ENCODE measurements at places on chromosomes 1 and 21.

DNA sequence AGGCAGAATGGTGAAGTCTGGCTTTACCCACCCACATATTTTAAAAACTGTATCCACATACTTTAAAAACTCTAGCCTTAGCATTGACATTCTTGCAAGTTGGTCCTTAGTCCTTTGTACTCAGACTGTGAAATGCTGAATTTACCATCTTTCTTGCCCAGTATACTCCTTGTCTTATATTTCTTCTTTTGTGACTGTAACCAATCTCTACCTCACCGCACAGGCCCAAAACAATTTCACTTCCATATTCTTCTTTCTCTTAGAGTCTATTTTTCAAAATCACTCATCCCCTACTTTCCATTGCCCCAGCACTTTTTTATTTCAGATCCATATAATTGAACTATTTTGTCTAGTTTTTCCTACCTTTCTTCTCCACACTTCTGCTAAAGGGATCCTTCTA lies 892.4 kb upstream of the B3GALT2 start:
- DNase-seq, result no peak

- DNase-seq, result no peak
Observed at GRCh38 chr1:43237121-43237520, 32.7 kb upstream of the TMEM125 start.

DNA sequence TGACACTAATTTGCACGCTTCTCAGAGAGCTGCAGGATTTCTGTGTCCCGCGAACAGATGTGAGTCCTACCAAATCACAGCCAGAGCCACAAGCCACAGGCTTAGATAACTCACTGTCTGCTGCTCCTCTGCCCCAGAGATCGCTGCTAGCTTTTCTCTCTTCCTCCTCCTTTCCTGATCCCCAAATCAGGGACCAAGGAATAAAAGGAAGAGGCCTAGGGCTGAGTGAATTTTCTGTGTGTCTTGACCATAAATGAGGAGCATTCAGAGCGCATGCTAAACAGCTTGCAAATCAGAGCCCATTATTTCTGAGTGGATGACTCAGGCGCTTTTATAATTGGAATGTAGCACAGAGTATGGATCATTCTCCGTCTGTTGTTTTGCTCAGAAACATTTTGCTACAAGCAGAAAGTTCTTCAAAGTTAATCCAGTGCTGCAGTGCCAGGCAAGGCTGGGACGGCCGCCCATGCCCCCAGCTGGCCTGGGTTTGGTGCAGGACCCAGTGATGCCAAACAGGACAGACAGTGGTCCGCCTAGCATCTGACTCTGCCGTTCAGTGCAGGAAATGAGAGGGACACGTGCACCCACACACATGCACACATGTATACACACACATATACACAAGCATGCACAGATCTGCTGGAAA lies 38.2 kb downstream of the KCNAB2 start:
- peak; percentile 3 for DNase-seq

DNA sequence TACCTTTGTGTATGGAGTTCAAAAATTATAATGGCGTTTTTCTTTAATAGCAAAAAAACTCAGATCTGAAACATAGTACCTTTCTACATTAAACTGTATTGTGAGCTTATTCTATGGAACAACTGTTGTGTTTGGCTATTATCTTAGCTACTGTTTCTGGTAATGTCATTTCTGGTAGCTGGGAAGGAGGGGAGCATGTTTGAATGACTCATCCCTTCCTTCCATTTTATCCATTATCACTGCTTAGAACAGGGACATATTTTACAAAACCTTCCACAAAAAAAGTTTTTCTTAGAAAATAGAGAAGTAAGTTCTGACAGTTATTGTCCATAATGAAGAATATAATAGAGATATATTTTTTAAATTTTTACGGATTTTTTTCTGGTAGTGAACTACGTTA lies 128.3 kb downstream of the NRDC start:
- no peak for DNase-seq

- peak; percentile 33 for DNase-seq
Observed at GRCh38 chr1:155125946-155126555, 1.6 kb upstream of the EFNA1 start.

- no peak for DNase-seq
Observed at GRCh38 chr1:26224606-26225005, 9.4 kb upstream of the CEP85 start.

DNA sequence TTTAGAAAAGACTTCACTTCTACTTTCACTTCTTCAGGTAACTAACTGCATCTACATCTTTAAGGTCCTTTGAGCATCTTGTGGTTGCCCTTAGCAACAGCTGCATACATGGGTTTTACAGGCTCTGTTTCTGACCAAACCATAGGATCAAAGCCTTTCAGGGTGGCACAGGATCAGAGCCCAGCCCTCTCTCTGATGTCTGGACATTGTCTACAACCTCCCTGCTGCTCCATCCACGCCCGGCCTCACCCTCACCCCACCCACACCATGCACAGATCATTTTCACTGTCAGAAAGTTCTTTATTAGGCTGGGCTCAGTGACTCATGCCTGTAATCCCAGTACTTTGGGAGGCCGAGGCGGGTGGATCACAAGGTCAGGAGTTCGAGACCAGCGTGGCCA lies 5.2 kb downstream of the NCF2 start:
- no peak for DNase-seq

- no peak for DNase-seq
Observed at GRCh38 chr21:17200250-17200649, 312.6 kb upstream of the CXADR start.

DNA sequence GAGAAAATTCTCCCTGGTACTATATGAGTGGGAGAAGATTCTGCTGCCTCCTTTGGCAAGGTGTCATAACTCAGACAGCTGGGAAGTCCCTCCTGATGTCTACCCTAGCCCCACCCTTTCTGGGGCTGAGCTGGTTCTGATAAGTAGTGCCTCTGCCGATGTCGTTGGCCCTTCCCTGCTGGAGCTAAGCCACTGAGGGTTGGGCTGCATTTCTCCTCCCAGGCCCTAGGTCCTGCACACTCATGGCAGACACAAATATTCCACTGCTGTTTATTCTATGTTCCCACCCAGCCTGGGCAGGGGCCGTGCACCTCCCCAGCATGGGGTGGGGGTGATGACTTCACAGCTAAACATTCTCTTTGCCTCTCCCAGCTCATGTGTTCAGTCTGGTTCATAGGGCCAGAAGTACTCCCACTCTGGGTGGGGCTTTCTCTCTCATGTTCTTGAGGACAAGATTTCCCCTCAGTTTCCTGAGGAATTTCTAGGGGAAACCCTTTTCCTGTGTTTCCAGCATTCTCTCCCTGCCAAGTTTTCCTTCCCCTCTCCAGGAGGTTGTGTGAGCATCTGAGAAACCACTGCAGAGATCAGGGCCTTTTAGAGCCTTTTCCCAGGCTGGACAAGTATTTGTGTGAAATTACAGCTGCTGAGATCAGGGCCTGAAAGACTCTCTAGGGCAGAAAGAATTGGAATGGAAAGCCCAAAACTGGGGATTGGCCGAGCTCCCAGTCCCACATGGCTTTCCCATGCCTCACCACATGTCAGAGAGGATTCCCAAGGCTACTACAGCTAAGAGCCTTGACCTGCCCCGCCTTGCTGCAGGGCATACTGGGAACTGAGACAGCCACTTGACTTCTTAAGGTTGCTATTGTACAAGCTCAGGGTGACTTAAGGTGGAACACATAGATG lies 66.2 kb downstream of the ATP2B4 start:
- DNase-seq, result peak; percentile 97

DNA sequence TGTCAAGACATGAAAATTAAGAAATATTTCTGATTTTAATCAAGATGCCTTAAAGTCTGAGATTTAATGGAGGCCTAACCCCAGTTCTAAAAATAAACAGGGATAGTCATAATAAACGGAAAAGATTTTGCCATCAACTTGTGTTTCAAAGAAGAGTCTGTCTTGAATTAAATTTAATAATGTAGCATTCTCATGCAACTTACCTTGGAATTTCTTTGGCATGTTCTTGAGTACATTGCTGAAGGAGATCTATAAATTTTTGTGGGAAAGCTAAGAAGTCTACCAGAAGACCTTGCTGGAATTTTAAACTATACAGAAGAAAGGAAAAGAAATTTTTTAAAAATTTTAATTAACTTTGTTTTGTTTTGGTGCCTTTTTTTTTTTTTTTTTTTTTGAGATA lies 10.6 kb downstream of the SASS6 start:
- DNase-seq, result no peak

- no peak for DNase-seq
Observed at GRCh38 chr1:209732725-209733124, 23.1 kb upstream of the TRAF3IP3 start.

GRCh38 chr1:151509350-151510019 lies 1.7 kb upstream of the CGN start:
- DNase-seq, result no peak

GRCh38 chr1:232278925-232279324 lies 351.0 kb downstream of the SIPA1L2 start:
- DNase-seq, result no peak

GRCh38 chr1:32180186-32181060 lies 948 bp downstream of the TXLNA start:
- peak; percentile 75 for DNase-seq

DNA sequence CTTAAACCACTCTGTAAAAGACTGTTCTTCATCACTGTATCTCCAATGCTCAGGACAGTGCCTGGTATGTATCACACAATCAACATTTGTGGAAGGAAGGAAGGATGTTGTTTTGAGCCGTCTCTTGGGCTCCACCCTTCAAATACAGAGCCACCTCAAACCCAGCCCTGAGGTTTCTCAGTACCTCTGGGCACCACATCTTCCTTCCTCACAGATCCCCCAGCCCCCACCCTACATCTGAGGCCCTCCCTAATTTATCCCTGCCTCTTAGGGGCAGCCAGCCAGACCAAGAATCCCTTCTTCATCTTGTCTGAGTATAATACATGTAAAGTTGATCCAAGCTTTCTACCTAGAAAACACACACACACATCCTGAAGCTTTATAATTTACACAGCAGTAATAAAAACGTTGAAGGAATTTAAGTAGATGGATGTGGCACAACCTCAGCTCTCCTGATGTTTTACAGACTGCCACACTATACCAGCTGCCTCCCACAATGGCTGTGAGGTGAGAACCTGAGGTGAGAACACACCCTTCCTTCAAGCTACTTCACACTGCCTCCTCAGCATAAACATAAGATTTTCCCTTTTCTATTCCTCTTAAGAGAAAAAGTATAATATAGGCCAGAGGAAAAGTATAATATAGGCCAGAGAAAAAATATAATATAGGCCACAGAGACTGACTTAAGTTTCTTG lies 48.5 kb downstream of the CDC7 start:
- DNase-seq, result no peak

DNA sequence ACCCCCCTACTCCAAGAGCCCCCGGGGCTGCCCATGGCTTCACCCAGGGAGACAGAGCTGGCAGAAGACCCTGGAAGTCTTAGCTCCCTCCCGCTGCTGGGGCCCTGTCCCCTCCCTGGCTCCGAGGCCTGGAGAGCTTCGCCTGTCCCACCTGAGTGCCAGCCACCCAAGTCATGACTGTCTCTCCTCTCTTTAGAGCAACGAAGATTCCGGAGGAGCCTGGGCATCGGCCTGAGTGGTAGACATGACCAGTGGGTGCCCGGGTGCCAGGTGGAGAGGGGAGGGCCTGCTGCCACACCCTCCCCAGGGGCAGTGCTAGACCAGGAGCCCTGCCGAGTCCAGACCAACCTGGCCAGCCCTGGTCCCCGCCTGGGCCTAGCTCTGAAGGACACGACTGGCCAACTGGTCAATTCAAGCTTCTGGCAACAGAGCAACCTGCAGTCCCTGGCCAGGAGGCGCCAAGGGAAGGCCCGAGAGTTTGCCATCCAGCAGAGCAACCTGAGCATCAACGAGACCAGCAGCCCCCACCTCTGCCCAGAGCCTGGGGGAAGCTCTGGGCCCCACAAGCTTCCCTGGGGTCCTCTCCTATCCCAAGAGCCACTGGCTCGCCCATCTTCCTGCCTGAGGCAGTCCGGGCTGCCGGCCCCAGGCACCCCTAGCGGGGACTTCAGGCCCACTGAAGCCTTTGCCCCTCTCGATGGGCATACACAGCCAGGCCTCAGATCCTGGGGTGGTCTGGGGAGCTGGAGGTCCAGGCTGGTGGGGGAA lies 3.9 kb downstream of the C1orf167 start:
- no peak for DNase-seq

- no peak for DNase-seq
Observed at GRCh38 chr1:153476491-153477093, 16.1 kb upstream of the S100A7 start.

GRCh38 chr1:35558374-35559316 lies 1.0 kb downstream of the NCDN start:
- DNase-seq, result no peak

DNA sequence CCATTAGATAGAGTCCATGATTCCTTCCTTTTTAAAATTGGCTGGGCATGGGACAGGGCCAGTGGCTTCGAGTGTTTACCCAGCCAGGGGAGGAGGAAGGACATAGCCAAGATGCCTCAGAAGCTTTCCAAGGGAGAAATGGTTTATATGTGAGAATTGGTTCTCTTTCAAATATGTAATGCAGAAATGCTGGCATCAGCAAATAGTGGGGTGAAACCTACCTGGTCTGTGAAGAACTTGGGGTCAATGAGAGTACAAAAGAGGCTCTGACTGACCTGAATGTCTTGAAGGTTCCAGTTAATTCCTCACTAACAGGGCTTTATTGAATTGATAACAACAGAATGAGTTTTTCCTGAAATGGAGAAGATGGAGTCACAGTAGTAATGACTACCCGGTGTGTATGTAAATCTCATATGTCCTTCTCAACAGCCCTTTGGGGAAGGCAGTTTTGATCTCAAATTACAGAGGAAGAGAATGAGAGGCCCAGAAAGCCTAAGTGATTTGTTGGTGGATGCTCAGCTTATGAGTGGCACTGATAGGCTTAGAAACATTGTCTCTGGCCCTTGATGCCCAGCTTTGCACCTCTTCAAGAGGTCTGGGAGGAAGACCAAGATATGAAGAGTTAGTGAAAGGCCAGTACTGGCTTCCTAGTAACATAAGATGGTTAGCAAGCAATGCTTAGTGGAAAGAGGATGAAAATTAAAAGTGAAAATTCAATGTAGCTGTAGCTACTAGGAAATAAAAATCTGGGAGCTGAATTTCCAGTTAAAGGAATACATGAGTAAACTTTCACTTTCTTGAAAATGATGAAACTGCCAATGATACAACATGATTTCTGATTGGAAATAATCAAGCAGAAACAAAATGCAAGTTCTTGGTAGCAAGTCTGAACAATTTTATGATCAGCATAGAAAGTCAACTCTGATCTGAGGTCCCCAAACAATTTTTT lies 2.7 kb downstream of the ATF3 start:
- DNase-seq, result no peak

- DNase-seq, result no peak
Observed at GRCh38 chr1:213951876-213952275, 35.9 kb upstream of the PROX1 start.

- DNase-seq, result no peak
Observed at GRCh38 chr21:14097881-14098499, 112.8 kb downstream of the LIPI start.

- DNase-seq, result no peak
Observed at GRCh38 chr21:38527737-38528136, 29.5 kb upstream of the ERG start.

DNA sequence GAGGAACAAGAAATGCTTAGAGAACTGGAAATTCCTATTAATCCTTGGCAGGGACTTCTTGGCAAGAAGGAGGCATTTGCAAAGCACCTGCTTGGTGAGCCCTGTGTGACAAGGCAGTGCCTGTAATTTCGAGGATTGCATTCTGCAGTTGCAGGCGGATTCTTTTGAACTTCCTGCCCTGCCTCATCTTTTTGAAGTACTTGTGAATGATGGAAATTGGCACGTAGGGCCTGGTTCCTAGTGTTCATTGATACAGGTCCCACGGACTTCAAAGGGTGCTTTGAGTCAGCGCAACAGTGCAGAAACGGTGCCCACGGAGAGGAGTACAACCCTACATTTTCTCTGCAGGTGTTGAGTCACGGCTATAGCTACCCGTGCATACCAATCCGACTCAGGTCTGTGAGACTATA lies 6.4 kb downstream of the HUNK start:
- DNase-seq, result no peak

Measured in fibroblast of villous mesenchyme (primary cell).